ENCODE measurements at places on chromosomes 2 and 18.
A peak's percentile ranks its signal among the peaks of the same experiment; 100 is the strongest.

DNA sequence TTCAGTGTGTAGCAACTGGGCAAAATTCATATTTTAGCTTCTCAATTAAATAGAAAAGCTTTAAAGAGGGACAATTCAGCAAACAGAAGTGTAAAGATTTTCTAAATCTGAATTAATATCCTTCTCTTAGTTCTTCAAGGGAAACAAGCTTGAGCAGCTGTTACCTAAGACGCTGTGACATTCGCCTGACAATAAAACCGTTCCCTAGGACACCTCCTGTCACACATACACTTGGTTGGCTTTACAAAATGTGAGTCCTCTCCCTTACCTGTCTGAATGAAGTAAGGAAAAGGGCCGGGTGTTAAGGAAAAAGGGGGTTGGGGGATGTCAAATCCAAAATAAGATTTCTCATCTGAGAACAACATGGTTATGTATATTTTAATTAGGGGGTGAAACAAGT is 2.1 kb downstream of the SERTAD2 start:
- no peak overlapping the region for H3K4me3 ChIP-seq
- peak overlapping the region; percentile 100 for H3K27ac ChIP-seq
- H3K36me3 ChIP-seq: no peaks in the 10 kb centered on the region
- H3K4me1 ChIP-seq: peaks cover 74% of the 10 kb centered on the region

DNA sequence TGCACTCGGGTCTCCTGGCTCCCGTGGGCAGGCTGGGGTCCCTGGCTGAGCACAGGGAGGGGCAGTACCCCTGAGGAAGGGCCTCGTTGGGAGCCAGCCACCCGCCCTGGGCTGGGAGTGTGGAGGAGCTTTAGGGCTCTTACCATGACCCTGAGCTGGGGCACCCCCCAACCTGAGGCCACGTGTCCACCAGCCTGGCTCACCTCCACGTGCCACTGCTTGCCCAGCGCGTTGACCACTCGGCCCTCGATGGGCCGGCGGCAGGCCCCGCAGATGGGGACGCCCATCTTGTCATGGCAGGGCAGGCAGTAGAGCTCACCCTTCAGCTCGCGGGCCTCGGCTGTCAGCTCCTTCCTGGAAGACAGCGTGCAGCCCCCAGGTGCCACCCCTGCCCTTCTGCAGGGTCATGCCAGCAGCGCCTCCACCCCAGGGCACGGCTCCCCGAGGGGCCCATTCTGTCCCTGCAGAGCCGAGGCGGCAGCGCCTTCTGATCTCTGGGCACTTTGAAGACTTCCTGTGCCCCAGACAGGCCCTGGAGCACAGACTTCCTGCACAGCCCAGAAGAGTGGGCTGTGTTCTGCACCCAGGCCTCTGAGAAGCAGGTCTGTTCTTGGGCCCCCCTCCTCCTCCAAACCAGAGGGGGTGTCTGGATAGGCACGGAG is 4.0 kb upstream of the GPR17 start:
- peaks cover 25% of the 10 kb centered on the region for H3K4me1 ChIP-seq
- no peak overlapping the region for H3K27ac ChIP-seq
- no peaks in the 10 kb centered on the region for H3K27me3 ChIP-seq
- no peak overlapping the region for H3K4me3 ChIP-seq

DNA sequence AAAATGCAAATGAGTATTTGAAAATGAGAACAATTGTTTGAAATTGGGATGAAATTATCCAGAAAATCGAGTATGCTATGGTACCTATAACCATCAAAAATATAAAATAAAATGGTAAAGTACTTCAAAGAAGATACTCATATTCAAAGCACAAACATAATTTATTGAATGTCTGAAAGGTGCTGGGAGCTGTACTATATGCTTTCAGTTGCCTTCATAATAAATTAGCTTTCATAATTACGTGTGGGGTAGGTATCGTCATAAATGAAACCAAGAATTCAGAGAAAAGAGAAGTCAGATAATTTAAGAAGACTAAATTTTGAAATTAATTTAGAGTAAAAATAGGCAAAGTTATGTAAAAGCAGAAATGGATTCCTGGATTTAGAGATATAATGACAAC is 721.9 kb upstream of the ACVR2A start:
- no peaks in the 10 kb centered on the region for H3K4me1 ChIP-seq
- no peak overlapping the region for H3K4me3 ChIP-seq
- no peak overlapping the region for H3K27ac ChIP-seq
- H3K36me3 ChIP-seq: no peaks in the 10 kb centered on the region
- no peaks in the 10 kb centered on the region for H3K27me3 ChIP-seq
- DNase-seq: no peak

GRCh38 chr18:79643054-79643984 is 36.3 kb upstream of the CTDP1 start:
- peaks cover 10% of the 10 kb centered on the region for H3K4me1 ChIP-seq
- no peaks in the 10 kb centered on the region for H3K27me3 ChIP-seq
- no peak overlapping the region for H3K4me3 ChIP-seq
- H3K36me3 ChIP-seq: no peaks in the 10 kb centered on the region

- H3K27ac ChIP-seq: no peak overlapping the region
- no peaks in the 10 kb centered on the region for H3K36me3 ChIP-seq
- H3K27me3 ChIP-seq: no peaks in the 10 kb centered on the region
- no peak overlapping the region for H3K4me3 ChIP-seq
Observed at GRCh38 chr2:205424326-205424725, 258.0 kb upstream of the NRP2 start.

GRCh38 chr2:203360833-203361430 is 32.7 kb downstream of the ABI2 start:
- H3K4me1 ChIP-seq: peaks cover 17% of the 10 kb centered on the region
- no peak overlapping the region for H3K27ac ChIP-seq
- H3K27me3 ChIP-seq: no peaks in the 10 kb centered on the region
- no peaks in the 10 kb centered on the region for H3K36me3 ChIP-seq
- no peak for DNase-seq

- no peak overlapping the region for H3K4me3 ChIP-seq
- H3K27ac ChIP-seq: no peak overlapping the region
- no peaks in the 10 kb centered on the region for H3K27me3 ChIP-seq
- no peaks in the 10 kb centered on the region for H3K36me3 ChIP-seq
- H3K4me1 ChIP-seq: no peaks in the 10 kb centered on the region
- no peak for DNase-seq
Observed at GRCh38 chr2:767440-767839, 90.2 kb upstream of the TMEM18 start.

- no peak overlapping the region for H3K4me3 ChIP-seq
- H3K4me1 ChIP-seq: no peaks in the 10 kb centered on the region
- H3K27ac ChIP-seq: no peak overlapping the region
- no peaks in the 10 kb centered on the region for H3K36me3 ChIP-seq
- H3K27me3 ChIP-seq: no peaks in the 10 kb centered on the region
- DNase-seq: no peak
Observed at GRCh38 chr2:129354631-129355030, 624.8 kb upstream of the RAB6C start.

DNA sequence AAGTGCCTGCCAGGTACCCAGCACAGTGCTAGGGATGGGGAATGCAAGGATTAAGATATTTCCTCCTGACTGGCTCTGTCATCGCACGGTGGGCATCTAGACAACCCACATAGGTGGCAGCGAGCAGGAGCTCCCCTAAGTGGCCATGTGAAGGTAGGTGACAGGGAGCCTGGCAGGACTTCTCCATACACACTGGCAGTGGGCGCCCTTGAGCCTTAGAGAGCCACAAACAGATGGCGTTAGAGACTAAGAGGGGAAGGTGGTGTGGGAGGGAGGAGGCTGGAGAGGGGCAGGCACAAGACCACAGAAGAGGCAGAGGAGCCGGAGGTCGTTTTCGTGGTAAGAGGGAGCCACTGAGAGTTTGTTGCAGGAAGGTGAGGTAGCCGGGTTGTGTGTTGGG is 15.2 kb downstream of the PRELID3A start:
- no peak for DNase-seq
- peaks cover 17% of the 10 kb centered on the region for H3K4me1 ChIP-seq
- no peaks in the 10 kb centered on the region for H3K36me3 ChIP-seq
- no peak overlapping the region for H3K4me3 ChIP-seq

- H3K4me1 ChIP-seq: peaks cover 43% of the 10 kb centered on the region
- no peak for DNase-seq
- peak overlapping the region; percentile 81 for H3K27ac ChIP-seq
- no peaks in the 10 kb centered on the region for H3K27me3 ChIP-seq
Observed at GRCh38 chr2:20635675-20636584, 15.0 kb downstream of the HS1BP3 start.

GRCh38 chr2:73291461-73292315 is 1.7 kb downstream of the EGR4 start:
- H3K36me3 ChIP-seq: no peaks in the 10 kb centered on the region
- peak overlapping the region; percentile 24 for H3K4me3 ChIP-seq

- H3K27me3 ChIP-seq: no peaks in the 10 kb centered on the region
- H3K27ac ChIP-seq: no peak overlapping the region
- H3K36me3 ChIP-seq: no peaks in the 10 kb centered on the region
- no peak for DNase-seq
- H3K4me3 ChIP-seq: no peak overlapping the region
Observed at GRCh38 chr2:127634626-127635379, 11.2 kb upstream of the GPR17 start.

DNA sequence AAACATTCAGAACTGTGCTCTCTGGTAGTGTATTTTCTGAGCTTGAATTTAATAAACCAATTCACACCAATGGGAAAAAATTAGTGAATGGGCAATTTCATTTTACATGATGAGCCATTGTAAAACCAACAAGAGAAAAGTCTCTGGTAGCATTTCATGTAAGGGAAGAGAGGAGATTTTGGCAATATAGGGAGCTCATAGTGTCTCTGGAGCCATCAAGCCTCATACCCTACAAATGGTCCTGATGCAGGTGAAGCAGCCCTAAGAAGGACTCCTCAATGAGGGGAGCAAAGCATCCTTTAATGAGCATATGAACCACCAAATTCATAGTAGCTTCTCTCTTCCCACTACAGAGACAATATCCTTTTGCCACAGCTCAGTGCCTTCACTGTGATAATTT is 373.0 kb downstream of the RIT2 start:
- H3K4me1 ChIP-seq: no peaks in the 10 kb centered on the region
- no peak for DNase-seq
- no peaks in the 10 kb centered on the region for H3K27me3 ChIP-seq
- H3K4me3 ChIP-seq: no peak overlapping the region

DNA sequence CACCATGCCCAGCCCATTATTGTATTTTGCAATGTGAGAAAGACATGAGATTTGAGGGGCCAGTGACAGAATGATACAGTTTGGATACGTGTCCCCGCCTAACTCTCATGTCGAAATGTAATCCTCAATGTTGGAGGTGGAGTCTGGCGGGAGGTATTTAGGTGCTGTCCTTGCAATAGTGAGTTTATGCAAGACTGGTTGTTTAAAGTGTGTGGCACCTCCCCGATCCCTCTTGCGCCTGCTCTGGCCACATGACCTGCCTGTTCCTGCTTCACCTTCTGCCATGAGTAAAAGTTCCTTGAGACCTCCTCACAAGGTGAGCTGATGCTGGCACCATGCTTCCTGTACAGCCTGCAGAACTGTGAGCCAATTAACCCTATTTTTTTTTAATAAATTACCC is 16.6 kb downstream of the CNDP1 start:
- no peaks in the 10 kb centered on the region for H3K27me3 ChIP-seq
- H3K36me3 ChIP-seq: no peaks in the 10 kb centered on the region
- peaks cover 8% of the 10 kb centered on the region for H3K4me1 ChIP-seq
- no peak overlapping the region for H3K27ac ChIP-seq
- no peak for DNase-seq

- no peak for DNase-seq
- no peak overlapping the region for H3K27ac ChIP-seq
- no peak overlapping the region for H3K4me3 ChIP-seq
- no peaks in the 10 kb centered on the region for H3K27me3 ChIP-seq
- no peaks in the 10 kb centered on the region for H3K36me3 ChIP-seq
- no peaks in the 10 kb centered on the region for H3K4me1 ChIP-seq
Observed at GRCh38 chr2:212223696-212224095, 314.9 kb downstream of the ERBB4 start.

DNA sequence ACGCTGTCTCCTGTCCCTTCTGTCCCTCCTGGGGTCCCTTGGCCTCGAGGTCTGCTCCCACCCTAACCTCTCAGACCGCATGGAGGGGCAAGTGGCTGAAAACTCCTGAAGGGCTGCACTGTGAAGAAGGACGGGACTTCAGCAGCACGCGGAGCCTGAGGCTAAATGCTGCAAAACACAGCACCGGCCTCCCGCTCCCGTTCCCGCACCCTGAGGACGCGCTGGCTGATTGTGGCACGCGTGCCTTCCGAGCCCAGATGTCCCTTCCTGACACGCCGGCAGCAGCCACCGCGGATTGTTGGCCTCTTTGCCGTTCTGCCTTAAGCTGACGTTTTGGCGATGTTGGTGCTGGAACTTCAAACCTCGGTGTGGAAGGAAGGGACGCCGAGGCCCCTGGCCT is 125.9 kb upstream of the CTDP1 start:
- H3K4me3 ChIP-seq: no peak overlapping the region
- H3K27me3 ChIP-seq: no peaks in the 10 kb centered on the region
- no peak overlapping the region for H3K27ac ChIP-seq
- DNase-seq: no peak

GRCh38 chr2:175861958-175862357 is 140.1 kb downstream of the LNPK start:
- no peaks in the 10 kb centered on the region for H3K36me3 ChIP-seq
- no peak overlapping the region for H3K4me3 ChIP-seq
- no peaks in the 10 kb centered on the region for H3K4me1 ChIP-seq

GRCh38 chr2:9264301-9264700 is 57.7 kb downstream of the ASAP2 start:
- H3K27ac ChIP-seq: peak overlapping the region; percentile 90
- DNase-seq: no peak
- H3K4me3 ChIP-seq: no peak overlapping the region
- peaks cover 52% of the 10 kb centered on the region for H3K4me1 ChIP-seq

GRCh38 chr18:70489986-70490933 is 201.4 kb downstream of the SOCS6 start:
- no peaks in the 10 kb centered on the region for H3K36me3 ChIP-seq
- no peak for DNase-seq
- H3K27me3 ChIP-seq: no peaks in the 10 kb centered on the region
- H3K4me1 ChIP-seq: no peaks in the 10 kb centered on the region
- H3K27ac ChIP-seq: no peak overlapping the region

GRCh38 chr2:97869722-97870346 is 125.9 kb downstream of the TMEM131 start:
- H3K27me3 ChIP-seq: no peaks in the 10 kb centered on the region
- no peak overlapping the region for H3K27ac ChIP-seq
- no peak overlapping the region for H3K4me3 ChIP-seq
- no peaks in the 10 kb centered on the region for H3K36me3 ChIP-seq
- DNase-seq: no peak

DNA sequence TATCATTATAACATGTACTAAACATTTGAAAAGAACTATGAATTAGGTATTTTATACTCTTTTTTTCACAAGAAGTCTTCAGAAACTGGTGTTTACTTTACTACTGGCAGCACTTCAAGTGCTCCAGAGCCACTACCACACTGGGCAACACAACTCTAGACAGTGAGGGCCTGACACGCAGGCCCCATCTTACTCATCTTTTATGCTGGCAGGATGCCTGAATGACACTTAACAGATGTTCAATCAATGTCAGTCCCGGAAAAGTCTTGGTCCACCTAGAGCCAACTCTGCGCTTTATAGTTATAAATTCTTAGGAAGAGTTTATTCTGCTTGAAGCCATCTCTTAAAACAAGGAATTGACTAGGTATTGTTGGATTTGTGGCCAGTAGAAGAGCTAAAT is 8.7 kb upstream of the WIPF1 start:
- H3K27me3 ChIP-seq: no peaks in the 10 kb centered on the region
- DNase-seq: no peak
- peaks cover 66% of the 10 kb centered on the region for H3K4me1 ChIP-seq
- no peaks in the 10 kb centered on the region for H3K36me3 ChIP-seq
- H3K27ac ChIP-seq: peak overlapping the region; percentile 68
- no peak overlapping the region for H3K4me3 ChIP-seq

Data from vagina (tissue), 2 donors.